ENCODE measurements at places on chromosomes 2 and 18.

DNA sequence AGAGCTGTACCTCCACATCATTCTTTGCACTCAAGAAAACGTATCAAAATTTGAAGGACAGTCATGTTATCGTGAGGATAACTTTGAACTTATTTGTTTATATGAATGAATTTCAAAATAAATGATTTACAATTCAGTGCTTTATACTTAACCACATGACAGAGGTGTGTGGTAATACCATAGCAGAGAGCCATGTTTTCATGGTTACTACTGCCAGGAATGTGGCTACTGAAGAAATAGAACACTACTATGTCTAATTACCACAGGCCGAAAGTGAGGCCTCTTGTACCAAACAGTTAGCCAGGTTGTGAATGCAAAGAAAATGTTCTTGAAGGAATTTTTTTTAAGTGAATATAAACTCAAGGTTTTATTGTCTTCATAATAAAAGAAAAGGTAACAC is 49.2 kb downstream of the AAK1 start:
- DNase-seq, result no peak

DNA sequence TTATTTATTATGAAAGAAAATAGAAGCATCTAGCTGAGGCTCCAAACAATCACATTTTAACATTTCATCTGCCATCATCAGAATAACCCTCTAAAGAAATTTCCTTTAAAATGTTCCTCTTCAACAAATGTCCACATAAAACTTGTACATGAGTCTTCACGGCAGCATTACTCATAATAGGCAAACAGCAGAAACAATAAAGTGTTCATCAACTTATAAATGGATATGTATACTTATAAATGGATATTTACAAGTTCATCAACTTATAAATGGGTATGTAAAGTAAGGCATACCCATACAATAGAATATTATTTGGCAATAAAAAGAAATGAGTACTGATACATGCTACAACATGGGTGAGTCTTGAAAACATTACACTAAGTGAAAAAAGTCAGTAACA is 33.5 kb upstream of the ASNSD1 start:
- no peak for DNase-seq

DNA sequence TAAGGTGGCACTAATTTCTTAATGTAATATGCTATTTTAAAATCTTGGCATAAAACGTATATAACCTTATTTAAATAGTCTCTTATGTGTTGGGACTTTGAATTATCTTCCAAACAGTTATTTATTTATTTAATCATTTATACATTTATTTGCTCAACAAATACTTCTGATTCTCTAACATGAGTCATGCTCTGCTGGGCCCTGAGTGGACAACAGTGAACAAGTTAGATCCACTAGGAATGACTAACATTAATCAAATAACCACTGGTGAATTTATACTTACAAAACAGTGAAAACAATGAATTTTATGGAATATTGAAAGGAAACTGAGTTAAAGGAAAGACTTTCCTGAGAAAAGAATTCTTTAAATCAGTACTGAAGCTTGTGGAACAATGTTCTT is 1257.2 kb upstream of the CHAC2 start:
- no peak for DNase-seq

GRCh38 chr2:100192300-100192699 is 49.9 kb upstream of the AFF3 start:
- no peak for DNase-seq

- no peak for DNase-seq
Observed at GRCh38 chr2:171491292-171491691, 31.0 kb upstream of the CYBRD1 start.

- no peak for DNase-seq
Observed at GRCh38 chr2:117271631-117272030, 542.9 kb upstream of the DDX18 start.

GRCh38 chr2:150136893-150137292 is 350.6 kb downstream of the RND3 start:
- no peak for DNase-seq

DNA sequence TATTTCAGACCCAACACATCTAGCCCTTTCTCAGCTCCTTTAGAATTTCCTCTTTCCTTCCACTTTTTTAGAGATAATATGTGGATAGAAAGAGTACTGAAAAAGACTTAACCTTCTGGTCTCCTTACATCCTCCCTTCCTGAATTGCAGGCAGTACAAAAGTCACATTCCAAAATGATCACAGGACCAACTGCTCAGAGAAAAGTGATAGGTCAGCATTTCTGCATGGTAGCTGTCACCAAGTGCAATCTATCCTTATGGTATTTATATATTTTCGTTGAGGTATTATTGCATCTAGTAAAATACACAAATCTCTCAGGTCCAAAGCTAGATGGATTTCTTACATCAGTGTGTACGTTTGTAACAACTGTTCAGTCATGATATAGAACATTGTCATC is 427.5 kb downstream of the LPIN1 start:
- DNase-seq, result no peak
